ENCODE measurements at places on chromosomes 7 and 10.

- no peak for DNase-seq
Measured at GRCh38 chr7:37741776-37742175, 58.2 kb downstream of the GPR141 start.

DNA sequence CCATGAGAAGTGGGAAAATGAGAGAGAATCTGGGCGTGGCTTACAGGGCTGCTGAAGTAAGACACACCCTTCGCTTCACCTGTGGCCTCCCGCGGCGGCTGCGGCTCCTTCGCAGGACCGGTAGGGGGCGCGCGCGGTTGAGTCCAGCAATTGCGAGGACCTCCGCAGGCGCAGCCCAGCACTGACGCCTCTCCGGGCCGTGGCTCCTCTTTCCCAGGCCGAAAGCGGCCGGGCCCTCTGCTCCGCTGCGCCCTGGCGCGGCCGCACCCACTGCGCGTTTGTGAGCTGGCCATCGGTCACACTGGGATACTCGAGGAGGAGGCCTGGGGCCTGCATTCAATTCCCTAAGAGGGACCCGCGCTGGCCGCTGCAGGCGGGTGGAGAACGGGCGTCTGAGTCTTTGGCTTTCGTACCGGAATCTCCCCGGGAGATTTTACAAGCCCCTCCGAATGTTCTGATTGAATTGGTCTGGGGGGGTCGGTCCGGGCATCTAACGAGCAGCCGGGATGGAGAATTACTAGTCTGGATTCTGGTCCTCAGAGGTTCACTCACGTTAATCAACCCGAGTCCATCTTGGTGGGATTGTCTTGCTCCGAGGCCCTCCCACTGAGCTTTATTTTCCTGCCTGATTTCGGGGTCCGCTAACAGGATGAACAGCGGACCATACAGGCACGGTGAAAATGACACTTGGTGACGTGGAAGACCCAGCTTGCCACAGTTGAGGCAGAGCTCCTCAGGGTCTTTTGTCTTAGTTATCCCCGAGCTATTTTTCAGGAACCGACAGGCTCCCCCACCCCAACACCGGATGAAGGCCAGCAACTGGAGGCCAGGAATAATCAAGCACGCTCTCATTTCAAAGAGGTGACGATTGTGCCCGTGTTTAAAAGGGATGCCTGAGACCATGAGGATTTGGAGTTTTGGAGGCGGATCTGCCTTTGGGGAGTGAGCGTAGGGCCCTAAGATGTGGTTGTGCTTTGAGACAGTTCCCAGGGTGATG, at the start of gene LRRD1:
Gene LRRD1 (minus strand): TSS at position 215 of the 997 bp plus-strand sequence. CDS start 13,940 bp downstream, outside the sequence.
- no peak for DNase-seq

DNA sequence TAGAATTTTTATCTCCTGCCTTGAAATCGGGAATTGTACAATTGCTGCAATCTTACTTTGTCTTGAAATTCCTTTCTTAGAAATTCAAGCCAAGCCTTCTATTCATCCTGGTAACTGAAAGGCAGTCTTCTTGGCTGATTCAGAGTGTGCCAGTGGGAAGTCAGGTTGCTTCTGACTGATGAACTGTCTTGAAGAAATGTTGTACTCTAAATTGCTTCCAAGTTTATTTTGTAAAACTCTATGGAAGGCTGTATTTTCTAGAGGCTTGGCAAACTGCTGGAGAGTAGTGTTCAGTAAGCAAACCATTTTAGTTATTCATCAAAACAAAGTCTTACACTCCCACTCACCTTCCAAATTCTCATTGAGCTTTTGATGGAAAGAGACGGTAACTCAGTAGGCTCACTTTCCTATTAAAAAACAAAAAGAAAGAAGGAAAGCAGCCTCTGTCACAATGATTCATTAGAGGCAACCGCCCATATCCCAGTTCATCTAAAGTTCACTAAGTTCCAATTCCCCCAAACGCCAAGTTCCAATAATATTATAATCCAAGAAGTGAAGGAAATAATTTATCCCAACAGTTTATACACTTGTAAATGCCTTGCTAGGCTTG, 187.9 kb upstream of the MALRD1 start:
- DNase-seq: no peak

- DNase-seq: peak; percentile 12
Measured at GRCh38 chr7:157386979-157387800, 50.4 kb downstream of the DNAJB6 start.

- DNase-seq: no peak
Measured at GRCh38 chr10:50552308-50552707, 71.4 kb downstream of the SGMS1 start.

DNA sequence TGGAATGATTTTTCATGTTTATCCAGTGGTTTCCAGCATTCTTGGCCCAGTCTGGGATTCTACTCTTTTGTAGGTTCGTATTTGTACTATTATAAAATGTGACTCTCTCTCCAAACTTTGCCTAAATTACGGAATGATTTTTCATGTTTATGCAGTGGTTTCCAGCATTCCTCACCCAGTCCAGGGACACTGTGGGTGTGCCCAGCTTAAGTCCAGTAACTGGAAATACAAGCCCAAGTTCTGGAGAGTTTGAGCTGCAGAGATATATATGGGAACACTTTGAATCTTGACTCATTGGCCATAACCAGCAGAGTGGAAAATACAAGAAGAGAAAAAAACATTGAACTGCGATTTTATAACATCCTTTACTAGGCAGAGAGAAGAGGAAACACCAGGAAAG, 5.9 kb upstream of the MAGI2 start:
- no peak for DNase-seq

DNA sequence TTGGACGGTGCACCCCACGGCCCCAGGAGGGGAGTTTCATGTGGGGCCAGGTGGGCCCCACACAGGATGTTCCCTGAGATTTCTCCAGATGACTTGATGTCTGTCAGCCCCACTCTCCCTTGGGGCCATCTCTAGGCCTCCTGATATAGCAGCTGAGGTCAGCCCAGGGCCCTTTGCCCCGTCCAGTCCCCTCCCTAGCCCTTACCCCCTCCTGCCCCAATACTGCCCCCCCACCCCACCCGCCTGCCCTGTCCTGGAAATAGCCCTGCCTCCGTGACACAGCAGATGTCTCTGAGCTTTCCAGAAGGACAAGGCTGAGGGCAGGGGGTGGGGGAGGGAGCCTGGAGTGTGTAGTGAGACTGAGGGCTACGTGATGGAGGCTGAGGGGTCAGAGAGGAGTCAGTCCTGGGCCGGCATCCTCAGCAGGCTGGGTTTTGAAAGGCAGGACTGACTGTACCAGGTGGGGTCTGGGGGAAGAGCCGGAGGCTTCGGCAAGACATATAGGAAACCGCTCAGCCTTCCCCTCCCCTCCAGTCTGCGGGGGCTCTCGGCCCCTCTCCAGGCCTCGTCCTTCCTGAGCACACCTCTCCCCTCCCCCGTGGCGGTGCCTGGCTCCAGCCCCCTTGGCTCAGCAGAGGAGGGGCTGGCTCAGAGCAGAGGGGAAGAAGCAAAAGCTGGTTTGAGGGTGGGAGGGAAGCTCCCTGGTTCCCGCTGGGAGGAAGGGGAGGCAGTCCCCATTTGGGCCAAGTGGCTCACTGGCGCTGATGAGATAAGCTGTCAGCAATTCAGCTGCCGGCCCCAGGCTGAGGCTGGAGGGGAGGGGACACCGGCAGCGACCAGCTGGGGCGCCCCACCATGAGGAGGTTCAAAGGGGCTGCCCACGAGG, 2.0 kb downstream of the FLNC start:
- DNase-seq: peak; percentile 81

DNA sequence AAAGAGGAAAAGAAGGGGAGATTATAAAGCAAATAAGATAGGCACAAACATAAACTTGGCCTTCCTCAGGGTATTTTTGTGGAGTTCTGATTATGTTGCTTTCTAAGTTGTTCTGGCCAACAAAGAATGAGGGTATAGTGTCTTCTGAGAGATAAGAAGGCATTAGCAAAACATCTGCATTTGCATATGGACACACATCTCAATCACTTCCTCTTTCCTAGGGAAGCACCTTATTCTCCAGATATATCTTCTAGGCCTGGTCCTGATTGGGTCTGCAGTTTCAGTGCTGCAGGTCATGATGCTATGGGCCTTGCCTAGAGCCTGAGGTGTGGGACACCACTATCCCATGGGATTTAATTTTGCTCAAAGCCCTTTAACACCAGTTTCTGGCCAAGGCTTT, 308.8 kb upstream of the PHYHIPL start:
- DNase-seq: no peak

GRCh38 chr10:7296648-7297047, 114.2 kb downstream of the SFMBT2 start:
- DNase-seq: no peak

DNA sequence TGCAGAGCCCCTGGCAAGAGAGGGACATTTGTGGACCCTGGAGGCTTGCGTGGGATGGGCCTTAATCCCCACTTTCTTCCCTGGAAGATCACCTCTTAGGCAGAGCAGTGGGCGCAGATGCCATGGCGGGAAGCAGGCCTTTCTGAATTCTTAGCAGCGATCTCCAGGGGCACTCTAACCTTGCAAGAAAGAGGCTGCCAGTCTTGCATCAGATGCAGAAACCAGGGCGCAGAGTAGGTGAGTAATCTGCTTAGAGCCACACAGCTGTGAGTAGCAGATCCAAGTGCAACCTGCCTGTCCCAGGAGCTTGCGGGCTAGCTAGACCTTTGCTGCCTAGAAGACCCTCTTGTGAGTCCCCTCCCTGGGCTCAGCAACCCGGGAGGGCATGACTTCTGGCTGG, 40.0 kb downstream of the KCTD7 start:
- DNase-seq: no peak

GRCh38 chr7:94561841-94562514, 52.4 kb downstream of the CASD1 start:
- DNase-seq: no peak

DNA sequence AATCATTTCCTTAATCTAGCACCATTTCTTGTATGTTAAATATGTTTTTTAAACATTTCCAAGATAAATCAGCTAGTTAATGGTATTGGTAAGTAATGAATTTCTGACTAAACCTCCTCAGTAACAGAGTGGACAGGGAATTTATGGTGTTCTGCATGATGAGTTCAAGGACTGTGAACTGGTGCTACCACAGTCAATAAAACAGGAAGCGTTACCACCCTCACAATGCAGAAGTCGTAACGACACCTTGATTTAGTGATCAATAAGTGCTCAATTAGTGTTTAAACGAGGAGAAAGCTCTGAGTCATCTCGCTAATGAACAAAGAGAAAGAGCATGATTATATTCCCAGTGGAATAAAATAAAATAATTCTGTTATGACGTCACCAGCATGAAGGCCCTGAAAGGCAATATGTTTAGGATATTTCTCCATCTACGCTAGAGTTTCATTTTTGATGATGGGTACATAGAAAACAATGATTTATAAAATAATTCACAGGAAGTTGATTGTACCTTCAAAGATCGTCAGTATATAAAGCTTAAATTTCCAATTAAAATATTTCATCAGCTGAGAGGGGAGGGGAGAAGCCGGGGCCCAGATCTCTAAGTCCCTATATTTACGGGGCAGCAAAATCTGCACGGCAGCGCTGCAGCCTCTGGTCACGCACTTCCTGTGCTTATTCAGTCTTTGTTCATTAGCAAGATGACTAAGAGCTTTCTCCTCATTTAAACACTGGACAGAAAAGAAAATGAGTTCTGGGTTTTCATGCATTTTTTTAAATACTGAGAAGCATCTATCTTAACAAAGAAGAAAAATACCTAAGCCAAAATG, 400.5 kb downstream of the PTPRN2 start:
- DNase-seq: no peak

DNA sequence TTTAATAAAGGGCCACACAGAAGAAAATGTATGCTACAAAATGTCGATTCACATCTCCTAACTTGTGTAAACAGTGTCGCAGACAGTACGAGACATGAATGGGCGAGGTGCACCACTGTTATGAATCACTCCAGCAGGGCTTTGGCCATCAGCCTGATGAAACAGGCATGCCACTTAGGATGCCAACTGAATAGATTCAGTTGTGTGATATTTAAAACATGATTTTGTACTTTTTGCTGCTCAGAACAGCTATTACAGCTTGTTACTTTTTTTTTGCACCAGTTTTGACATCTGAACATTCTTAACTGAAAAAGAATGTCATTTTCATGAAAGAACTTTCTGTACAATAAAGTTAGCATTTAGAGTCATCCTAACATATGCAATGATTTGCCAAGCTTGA, 138.1 kb downstream of the VTI1A start:
- DNase-seq: no peak

DNA sequence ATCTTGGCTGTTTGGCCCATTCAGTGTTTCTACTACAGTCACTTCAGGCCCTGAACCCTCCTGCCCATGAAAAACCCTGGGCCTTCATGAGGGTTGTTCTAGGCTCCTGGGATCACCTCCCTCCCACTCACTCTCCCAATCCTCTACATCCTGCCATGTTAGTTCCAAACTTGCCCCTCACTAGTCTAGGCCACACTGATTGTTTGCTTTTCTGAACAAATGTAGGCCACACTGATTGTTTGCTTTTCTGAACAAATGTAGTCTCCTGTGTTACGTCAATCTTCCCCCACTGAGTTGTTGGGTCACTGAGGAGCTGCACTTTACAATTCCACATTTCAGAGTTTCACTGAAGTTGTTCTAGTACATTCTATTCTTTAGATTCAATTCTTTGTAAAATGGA, 5.3 kb upstream of the ALDH18A1 start:
- no peak for DNase-seq

DNA sequence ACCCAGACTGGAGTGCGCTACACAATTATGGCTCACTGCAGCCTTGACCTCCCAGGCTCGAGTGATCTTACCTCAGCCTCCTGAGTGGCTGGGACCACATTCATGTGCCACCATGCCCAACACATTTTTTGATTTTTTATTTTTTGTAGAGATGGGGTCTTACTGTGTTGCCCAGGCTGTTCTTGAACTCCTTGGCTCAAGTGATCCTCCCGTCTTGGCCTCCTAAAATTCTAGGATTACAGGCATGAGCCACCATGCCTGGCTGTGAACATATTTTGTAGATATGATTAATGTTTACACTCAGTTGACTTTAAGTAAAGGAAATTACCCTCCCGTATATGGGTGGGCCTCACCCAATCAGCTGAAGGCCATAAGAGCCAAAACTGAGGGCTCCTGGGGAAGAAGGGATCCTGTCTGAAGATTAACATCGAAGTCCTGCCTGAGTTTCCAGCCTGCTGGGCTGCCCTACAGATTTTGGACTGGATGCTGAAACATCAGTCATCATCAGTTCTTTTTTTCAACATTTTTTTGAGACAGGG, 127.1 kb downstream of the ACTR3B start:
- DNase-seq: no peak

DNA sequence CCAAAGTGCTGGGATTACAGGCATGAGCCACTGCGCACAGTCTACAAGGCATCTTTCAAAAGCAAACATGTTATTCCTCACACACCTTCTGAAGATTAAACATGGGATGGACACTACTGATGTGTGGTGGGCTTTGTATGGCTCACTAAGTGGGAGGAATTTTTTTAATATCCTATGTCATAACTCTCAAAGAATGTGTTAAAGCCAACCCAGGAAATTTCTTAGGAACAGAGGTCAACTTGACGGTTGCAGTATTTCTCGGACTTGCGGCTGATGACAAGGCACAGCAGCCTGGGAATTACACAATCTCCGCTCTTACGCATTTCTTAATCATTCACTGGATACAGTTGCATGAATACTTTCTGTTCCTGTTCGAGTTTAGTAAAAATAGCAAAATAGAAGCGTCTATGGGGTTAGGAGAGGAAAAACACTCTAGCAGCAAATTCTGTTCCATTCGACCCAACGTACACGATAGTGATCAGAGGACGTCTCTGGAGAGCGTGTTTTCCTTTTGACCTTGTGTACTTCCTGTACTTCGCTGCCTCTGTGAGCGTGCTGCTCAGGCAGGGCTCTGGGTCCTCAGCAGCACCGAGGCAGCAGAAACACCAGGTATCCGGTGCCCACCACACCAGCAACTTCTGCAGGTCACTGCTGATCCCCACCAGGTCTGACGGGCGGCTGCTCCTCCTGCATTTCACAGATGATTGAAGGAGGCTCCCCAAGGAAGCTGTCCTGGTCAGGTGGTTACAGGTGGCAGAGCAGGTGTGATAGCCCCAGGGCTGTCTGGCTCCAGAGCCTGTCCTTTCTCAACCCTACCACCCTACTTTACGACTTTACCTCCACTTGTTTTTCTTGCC, 26.4 kb upstream of the SRGN start:
- DNase-seq: no peak

All from NCI-H2171 (cell line).